ENCODE measurements at places on chromosomes 2 and 18. TPM values are rescaled to one million over a fixed set of nuclear protein-coding genes. Genes with fewer than 3 reads are reported as not detected.

GPC1 gene
- 226 TPM for total RNA-seq

IGFBP2 gene
- total RNA-seq = 93.5 TPM

PXDN gene
- total RNA-seq = 13.2 TPM

CD8B2 gene
- not detected for total RNA-seq

QPCT gene
- total RNA-seq = 21.2 TPM

TSN gene
- 63.9 TPM for total RNA-seq

C2orf78 gene
- not detected for total RNA-seq

DLGAP1 gene
- not detected for total RNA-seq

SLC25A52 gene
- total RNA-seq = not detected

TMEM169 gene
- total RNA-seq = 0.42 TPM

FBXO48 gene
- 0.34 TPM for total RNA-seq

PLB1 gene
- 1.5 TPM for total RNA-seq

TEX44 gene
- not detected for total RNA-seq

C18orf63 gene
- total RNA-seq = not detected

LRRTM1 gene
- not detected for total RNA-seq

EPB41L3 gene
- total RNA-seq = 0.18 TPM

ABCB11 gene
- 0.03 TPM for total RNA-seq

HOXD10 gene
- 5.3 TPM for total RNA-seq

Data from A549 treated with GW870086 at 1 μM for 4 hours (cell line).